ENCODE measurements at places on chromosomes 6 and 20.

GRCh38 chr6:35396991-35397390 is 54.6 kb downstream of the PPARD start:
- DNase-seq = no peak

GRCh38 chr6:137798846-137799245 is 68.2 kb upstream of the TNFAIP3 start:
- no peak for DNase-seq

- no peak for DNase-seq
These were observed 31.3 kb upstream of the ADGRF1 start for GRCh38 chr6:47073125-47074110.

GRCh38 chr6:153526479-153526878 is 395.4 kb upstream of the RGS17 start:
- DNase-seq = no peak

DNA sequence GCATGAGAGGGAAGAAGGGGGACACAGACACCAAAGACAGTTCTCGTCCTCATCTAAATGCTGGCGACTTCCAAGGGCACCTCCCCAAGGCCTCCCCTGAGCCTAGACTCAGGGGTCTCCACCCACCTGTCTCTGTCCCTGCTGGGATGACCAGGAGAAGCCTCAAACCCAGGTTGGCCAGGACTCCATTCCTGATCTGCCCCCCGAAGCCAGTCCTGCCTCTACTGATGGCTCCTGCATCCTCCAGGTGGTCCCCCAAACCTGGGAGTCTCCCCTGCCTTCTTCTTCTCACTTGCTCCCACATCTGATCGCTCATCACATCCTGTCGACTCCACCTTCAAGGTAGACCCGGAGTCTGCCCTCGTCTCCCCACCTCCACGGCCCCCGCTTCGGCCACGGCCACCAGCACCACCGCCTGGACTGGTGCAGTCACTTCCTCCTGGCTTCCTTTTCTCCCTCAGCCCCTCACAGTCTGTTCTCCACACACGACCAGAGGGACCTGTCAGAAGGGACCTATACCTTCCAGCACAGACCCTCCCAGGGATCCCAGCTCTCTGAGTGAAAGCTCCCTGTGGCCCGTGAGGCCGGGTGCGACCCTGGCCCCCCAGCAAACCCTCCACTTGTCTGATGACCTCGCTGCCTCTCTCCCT is 92.1 kb downstream of the CEBPB start:
- DNase-seq = no peak
